ENCODE measurements at places on chromosomes 7 and 10. TPM values are rescaled to one million over a fixed set of nuclear protein-coding genes. Genes with fewer than 3 reads are reported as not detected.

GRM3 gene
- not detected for total RNA-seq

DRGX gene
- not detected for total RNA-seq

CFAP43 gene
- total RNA-seq, result not detected

HOXA5 gene
- total RNA-seq, result not detected
